ENCODE measurements at places on chromosomes 1 and 21.

DNA sequence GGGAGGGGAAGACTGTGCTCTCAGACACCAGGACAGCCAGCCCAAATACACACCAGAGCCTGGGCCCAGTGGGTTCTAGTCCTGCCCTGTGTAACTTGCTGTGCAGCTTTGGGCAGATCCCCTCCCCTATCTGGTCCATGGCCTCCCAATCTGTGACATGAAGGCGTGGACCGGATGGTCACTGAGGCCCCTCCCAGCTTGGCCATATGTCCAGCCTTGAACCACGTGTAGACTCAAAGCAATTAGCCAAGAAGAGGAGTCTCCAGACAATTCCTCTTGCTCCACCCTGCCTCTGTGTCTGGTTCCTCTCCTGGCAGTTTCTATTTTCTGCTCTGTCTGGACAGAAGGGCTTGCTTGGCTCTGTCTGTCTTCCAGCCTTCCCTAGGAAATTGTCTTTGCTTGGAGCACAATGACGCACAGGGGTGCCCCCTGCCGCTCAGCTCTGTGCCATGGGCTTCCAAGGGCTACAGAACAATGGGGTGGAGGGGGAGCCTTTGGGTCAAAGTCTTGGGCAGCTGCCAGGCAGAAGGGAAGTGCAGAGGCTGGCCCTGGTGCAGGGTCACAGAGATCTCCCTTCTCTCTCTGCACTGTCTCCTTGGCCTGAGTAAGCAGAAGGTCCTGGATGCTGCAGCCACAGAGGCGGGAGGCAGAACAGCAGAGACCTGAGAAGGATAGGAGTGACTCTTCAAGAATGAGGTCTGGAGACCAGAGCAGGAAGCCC is 66.1 kb downstream of the TENT5C start:
- no peak for DNase-seq

DNA sequence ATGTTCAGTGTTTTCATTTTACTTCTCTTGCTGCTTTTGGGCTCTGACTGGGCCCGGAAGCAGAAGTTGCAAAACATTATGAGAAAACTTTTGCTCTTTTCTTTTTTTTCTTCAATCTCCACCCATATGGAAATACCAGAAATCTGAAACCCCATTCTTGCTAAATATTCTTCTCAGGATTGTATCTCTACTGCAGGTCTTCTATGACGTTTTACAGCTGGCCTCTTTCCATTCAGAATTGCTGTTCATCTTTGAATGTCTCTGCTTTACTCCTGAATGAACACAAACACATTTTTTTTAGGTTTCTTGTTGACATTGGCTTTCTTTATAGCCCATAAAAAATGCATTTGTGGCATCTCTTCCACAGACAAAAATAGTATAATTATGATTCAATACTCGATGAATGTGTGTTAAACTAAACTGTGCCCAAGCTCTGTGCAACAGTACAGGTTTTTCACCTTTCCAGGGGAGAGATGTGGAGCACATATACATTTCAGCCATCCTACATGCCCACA is 18.8 kb downstream of the PTPRC start:
- DNase-seq, result no peak

DNA sequence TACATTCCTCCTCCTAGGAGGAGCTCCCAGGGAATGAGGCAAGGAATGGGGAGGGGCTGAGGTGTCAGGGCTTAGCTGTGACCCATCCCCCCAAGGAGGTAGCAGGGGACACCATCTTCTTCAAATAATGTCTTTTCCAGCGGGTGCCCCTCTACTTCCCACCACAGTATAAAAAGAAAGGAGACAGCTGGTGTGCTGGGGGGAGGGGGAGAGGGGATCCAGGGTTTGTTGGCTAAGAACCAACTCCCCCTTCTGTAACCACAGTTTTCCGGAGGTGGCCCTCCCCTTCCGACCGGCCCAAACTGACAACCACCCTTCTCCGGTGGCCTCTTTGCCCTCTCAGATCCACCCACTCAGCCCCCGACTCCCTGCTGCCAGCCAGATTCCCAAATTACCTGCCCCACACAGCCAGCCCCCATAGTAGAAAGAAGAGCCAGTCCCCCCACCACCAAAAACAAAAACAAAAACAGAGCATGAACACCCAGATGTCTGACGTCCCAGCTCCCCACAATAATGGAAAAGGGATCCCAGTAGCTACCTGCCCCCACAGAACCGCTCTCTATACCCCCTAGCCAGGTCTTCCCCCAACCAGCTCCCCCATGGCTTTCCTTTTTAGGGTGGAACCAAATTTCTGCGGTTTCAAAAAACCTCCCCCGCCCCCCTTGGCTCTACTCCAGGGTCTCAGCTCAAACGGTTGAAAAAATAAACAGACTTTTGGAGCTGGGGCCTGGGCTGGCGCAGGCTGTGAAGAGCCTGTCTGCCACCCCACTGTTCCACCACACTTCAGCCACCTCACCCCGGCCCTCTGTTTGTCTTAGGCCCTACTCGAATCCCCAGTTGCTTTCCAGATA is 2.1 kb downstream of the ARHGEF2 start:
- DNase-seq, result no peak

DNA sequence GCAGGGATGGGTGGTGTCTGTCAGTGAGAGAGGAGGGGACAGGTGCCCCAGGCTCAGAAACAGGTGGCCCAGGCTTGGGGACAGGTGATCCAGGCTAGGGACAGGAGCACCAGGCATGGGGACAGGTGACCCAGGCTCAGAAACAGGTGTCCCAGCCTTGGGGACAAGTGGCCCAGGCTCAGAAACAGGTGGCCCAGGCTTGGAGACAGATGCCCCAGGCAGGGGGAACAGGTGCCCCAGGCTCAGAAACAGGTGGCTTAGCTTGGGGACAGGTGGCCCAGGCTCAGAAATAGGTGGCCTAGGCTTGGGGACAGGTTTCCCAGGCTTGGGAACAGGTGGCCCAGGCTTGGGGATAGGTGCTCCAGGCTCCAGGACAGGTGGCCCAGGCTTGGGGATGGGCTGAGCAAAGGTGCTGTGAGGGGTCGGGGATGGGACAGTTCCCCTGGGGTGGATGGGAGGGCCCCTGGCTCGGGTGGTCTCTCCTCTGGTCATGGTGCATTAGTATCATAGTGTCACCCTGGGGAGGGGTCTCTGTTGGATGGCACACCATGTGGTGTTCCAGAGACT is 87.7 kb upstream of the C1orf174 start:
- DNase-seq, result no peak

DNA sequence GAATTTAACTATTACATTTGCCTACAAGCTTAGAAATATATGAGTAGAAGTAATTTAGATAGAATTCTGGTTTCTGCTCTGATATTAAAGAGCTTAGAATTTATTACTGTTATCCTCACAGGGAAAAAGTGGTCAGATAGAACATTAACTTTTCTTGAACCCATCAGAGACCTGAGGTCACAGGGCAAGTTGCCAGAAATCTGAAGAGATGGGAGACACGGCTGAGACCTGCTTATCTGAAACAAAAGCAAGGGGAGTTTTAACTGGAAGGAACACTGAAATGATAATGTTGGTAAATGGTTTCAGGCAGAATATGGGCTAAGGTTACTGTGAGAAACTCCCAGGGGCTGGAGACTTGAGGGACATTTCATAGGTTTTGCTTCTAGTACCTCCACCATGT is 28.0 kb upstream of the USP25 start:
- no peak for DNase-seq

- DNase-seq, result no peak
Observed at GRCh38 chr1:231424950-231425805, 3.1 kb upstream of the EGLN1 start.

DNA sequence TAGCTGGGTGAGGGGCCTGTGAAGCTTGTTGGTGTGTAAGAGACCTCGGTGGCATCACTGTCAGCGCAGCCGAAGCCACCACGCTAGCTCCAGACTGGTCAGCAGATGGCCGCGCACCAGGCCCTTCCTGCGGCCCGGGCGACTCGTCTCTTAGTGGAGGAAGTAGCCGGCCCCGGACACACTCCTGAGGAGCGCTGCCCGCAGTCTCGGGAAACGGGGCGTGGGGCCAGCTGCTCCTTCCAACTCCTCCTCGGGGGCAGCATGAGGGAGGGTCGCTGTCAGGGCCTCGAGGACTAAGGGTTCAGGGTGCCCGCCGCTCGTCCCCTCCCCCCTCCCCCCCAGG is 20.4 kb downstream of the H3-3A start:
- DNase-seq, result no peak

- no peak for DNase-seq
Observed at GRCh38 chr1:242205622-242206489, 207.0 kb upstream of the MAP1LC3C start.

GRCh38 chr1:7315316-7315715 is 455.8 kb upstream of the VAMP3 start:
- no peak for DNase-seq

DNA sequence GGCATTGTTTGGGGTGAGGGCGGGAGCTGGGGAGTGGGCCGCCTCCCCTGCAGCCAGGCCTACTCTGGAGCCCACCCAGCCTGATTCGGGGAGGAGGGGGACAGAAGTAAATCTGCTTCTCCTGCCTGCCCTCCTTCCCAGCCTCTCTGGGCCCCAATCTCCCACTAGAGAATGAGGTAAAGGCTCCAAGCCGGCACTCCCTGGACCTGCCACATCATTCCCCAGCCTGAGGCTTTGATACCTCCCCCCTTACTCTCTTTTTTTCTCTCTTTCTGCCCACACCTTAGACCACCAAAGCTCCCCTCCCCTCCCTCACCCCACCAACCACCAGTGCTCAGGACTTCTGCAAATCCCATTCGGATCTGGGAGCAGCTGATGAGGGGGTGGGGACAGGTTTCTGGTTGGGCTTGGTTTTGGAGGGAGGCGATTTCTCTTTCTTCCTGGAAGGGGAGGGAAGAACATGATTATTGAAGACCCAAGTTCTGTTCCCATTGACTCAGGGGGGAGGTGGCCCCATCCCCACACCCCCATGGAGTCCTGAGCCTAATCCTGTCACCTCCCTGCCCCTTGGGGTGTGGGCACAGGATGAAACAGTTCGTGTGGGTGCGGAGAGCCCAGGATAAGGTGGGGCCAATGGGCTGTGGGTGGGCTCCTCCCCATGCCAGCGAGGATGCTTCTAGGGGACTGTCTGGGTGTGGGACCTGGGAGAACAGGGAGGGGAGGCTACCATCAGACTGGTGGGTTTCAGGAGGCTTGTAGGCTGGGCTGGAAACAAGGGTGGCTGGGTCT is 1.3 kb downstream of the MAP7D1 start:
- no peak for DNase-seq

- DNase-seq, result no peak
Observed at GRCh38 chr1:13782634-13783360, 82.8 kb downstream of the PRDM2 start.

DNA sequence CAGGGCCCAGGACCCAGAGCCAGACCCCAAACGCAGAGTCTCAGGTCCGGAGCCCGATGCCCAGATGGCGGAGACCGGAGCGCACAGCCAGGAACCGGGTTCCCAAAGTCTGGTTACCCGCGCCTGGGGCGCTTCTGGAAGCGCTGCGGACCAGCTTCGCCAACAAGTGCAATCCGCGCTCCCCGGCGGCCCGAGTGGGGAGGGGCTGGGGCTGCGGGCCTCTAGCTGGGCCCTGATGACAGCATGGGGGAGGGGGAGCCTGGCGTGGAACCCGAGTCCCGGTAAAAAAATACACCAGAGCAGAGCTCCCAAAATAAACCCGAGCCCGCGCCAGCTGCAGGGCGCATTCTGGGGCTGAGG is 494 bp downstream of the NT5C1A start:
- DNase-seq, result no peak

GRCh38 chr1:80293818-80294217 is 1287.3 kb upstream of the ADGRL4 start:
- no peak for DNase-seq

GRCh38 chr1:246198115-246198816 is 308.8 kb downstream of the SMYD3 start:
- no peak for DNase-seq

GRCh38 chr1:44945967-44946366 is 40.4 kb downstream of the EIF2B3 start:
- DNase-seq, result no peak

GRCh38 chr1:82843876-82844275 is 1043.1 kb downstream of the ADGRL2 start:
- no peak for DNase-seq

GRCh38 chr21:38208118-38208517 is 48.7 kb upstream of the KCNJ15 start:
- DNase-seq, result no peak

DNA sequence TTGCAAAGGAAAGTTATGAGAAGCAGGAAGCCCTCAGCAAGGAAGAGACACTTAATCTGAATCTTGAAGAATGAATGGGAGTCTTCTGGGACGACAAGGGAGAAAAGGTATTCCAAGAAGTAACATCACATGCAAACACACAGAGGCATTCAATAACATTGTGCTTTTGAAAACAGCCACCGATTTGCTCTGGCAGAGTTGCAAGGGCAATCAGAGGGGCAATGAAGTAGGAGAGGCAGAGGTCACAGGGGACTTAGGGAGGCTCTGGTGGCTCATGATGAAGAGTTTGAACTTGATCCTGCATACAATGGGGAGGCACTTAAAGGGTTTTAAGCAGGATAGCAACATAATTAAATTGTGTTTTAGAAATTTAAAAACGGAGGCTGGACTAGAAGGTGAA is 107.7 kb downstream of the DDX20 start:
- no peak for DNase-seq

GRCh38 chr1:154780541-154780940 is 89.5 kb downstream of the KCNN3 start:
- no peak for DNase-seq

GRCh38 chr1:193156117-193156821 is 30.1 kb downstream of the B3GALT2 start:
- no peak for DNase-seq

DNA sequence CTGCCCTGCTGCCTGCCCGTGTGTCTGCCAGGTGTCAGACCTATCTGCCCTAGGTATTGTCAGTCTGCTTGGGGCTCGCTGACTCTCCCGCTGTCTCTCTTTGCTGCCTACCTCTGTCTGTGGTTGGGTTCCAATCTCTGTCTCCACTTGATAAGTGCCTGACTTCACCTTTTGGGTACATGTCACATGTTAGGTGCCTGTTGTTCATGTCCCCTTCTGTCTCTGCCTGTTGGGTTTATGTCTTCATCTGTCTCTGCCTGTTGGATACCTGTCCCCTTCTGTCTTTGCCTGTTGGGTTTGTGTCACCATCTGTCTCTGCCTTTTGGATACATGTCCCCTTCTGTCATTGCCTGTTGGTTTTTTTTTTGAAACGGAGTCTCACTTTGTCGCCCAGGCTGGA is 14.6 kb downstream of the RPS6KA1 start:
- DNase-seq, result no peak

- no peak for DNase-seq
Observed at GRCh38 chr1:108531444-108531843, 28.5 kb upstream of the EEIG2 start.

DNA sequence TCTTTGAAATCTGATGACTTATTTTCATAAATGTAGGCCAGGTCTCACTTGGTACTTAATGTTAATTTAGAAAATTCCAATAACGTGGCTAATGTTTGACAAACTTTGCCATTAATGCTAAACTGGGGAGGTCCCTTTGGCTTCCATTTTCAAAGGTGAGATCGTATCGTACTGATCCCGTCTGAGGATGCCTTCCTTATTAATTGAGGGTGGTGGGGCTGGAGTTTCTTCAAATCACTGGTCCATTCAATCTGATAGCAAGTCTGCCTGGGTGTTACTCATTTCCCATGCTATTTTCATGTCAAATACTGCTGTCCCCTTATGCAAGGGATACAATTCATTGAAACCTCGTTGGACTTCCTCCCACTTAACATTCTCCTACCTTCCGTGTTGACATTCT is 327.1 kb downstream of the DISC1 start:
- DNase-seq, result no peak

- no peak for DNase-seq
Observed at GRCh38 chr1:42873670-42874069, 27.3 kb downstream of the ZNF691 start.
